ENCODE measurements at places on chromosomes 4 and X.

DNA sequence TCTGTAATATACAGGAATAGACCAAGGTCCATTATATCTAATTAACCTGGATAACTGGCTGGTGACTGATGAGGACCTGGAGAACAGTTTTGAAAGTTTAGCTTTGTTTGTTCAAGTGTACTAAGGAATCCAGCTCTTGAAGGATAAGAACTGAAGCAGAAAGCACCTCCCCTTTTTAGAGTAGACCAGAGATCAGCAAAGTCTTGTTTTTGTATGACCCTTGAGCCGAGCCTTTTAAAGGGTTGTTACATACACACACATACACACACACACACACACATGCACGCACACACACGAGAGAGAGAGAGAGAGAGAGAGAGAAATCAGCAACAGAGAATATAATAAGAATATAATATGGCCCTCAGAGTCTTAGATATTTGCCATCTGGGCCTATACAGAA lies 13.0 kb downstream of the MOSPD2 start:
- DNase-seq: no peak

DNA sequence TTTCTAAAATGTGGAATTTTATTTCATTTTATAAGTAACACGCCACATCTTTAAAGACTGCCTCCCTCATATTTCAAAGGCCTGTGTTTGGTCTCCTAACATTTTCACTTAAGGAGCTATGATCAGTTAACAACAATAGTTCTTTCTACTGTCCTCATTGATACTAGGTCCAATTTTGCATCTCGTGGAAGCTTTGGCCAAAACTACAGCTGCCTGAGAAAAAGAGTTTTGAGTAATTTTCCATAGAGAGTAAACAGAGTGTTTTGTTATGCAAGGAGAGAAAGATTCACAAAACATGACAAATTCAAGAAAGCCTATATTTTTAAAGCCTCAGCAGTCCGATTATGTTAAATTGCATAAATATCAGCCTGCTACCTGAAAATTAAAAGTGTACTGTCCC lies 11.4 kb upstream of the PCDH18 start:
- no peak for DNase-seq

DNA sequence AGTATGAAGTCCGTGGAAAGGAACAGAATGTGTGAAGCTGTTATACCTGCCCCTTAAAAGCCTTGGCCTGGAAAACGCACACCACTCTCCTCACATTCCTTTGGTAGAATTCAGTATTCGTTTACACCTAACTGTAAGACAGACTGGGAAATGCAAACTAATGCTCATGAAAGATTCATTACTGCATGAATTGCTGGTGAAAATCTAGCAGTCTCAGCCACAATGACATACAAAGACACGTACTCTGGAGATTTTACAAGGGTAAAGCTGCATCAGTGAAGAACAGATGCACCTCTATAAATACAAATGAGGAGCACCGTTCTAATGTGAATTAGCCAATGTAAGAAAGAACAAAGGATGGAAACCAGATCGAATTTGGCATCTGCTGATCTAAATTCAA lies 2051.3 kb downstream of the PCDH7 start:
- no peak for DNase-seq

DNA sequence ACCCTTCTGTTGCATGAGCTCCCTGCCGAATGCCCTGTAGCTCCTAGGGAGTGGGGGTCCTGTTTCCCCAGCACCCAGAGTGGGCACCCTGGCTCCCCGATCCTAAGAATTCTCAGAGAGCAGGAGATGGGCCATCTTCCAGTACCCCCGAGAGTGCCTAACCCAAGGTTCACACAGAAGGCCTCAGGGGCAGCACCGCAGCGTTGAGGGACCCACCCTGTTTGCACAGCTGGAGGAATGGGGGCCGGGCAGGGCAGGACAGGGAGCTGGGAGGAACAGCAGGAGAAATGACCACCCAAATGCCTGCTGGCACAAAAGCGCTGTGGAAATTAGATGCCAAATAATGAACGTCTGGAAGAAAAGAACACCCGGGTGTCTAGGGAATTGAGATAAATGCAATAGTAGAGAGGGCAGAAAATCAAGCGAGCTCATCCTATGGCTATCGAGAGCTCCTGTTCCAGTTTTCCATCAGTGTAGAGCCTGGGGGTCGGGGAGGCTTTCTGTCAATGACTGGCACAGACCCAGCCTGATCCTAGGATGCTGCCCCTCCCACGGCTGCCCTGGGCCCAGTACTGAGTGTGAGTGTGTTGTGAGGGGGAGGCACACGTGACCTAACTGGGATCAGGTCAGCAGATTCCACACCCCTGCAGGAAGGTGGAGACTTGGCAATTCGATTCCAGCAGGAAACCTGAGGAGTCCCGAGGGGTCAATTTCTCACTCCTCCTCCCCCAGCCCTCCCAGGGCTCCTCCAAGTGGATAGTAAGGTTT lies 25.7 kb downstream of the SEPTIN6 start:
- no peak for DNase-seq

DNA sequence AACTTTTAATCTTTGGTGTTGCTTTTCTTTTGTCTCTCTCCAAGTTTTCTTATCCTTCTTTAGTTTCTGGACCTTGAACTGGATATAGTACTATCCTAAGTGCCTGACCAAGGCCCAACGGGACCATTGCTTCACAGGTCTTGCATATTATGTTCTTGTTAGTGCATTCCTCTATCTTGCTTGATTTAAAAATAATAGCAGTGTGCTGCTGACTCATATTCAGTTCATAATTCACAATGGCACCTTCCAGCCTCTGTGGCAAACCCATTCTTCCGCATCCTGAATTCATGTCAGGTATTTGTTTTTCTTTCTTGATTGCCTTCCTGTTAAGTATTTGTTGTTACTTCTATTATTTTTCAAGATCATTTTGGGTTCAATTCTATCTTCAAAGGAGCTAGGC lies 197.1 kb upstream of the GIMD1 start:
- no peak for DNase-seq

- DNase-seq: no peak
Measured at GRCh38 chrX:43882294-43882681, at the start of gene MAOB. MAOB (minus strand) TSS chrX:43882450; CDS start chrX:43882299, 151 bp downstream.

GRCh38 chrX:131392666-131393065 lies 103.6 kb upstream of the IGSF1 start:
- DNase-seq: no peak

DNA sequence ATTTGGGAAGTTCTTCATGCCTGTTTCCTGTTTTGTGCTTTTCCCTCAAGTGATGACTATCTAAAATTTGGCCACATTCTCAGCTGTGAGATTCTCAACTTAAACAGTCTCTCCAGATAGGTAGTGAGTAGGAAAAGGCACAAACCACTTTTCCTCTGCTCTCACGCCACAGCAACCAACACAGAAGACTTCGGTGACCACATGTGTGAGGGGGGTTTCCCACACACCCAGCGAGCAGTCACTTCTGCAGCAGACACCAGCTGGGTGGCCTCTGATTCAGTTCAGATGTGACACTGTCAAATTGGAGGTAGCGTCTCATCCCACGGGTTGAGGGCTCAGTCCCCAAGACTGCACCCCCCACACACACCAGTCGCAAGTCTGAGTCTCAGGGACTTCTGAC lies 25.1 kb upstream of the CLDN34 start:
- peak; percentile 1 for DNase-seq

DNA sequence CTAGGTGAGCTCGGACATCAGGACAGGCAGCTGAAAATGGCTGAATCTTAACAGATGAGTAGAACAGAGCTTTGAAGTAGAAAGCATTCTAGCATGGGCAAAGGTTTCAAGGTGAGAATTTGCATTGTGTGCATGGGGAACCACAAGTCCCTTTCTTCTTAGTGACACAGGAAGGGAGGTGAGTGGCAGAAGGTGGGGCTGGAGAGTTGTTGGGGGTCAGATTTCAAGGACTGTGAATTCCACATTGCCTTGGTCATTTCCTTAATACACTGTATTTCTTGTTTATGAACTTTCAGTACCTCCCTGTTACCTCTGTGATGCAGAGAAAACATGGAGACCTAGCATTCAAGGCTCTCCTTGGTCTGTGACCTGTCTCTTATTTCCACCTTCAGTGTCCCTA lies 4.1 kb downstream of the APEX2 start:
- no peak for DNase-seq

DNA sequence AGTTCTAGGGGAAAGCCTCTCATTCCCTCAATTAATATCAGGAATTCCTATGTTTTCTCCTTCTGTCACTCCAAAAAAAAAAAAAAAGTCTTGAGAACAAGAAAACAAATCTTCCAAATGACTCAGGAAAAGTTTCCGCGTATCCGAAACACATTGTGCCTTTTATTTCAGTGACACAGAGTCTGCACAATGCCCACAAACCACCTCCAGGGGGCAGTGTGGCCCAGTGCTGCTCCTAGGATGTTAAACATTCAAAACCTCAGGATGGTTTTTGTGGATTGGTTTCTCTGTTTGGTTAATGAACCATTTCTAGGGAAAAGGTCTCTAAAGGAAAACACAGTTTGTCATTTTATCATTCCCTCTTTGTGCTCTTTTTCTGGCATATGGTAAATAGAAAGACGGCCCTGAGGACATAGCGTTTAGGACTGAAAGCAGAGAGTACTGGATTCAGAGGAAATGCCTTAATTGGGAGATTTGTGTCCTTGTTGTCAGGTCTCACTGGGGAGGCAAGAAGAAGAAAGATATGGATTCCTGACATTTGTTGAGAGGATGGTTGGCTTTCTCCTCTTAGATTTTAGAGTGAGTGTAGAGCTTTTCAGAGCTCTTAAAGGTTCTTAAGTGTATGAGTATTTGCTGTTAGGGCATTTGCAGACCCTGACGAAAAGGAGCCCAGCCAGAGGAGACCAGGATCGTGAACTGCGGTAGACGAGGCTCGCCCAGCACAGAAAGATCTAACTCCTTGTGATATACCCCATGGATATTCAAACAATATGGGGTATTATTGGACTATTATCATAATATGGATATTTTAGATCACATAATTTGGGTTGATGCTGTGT lies 65.7 kb upstream of the MAP9 start:
- DNase-seq: peak; percentile 39

DNA sequence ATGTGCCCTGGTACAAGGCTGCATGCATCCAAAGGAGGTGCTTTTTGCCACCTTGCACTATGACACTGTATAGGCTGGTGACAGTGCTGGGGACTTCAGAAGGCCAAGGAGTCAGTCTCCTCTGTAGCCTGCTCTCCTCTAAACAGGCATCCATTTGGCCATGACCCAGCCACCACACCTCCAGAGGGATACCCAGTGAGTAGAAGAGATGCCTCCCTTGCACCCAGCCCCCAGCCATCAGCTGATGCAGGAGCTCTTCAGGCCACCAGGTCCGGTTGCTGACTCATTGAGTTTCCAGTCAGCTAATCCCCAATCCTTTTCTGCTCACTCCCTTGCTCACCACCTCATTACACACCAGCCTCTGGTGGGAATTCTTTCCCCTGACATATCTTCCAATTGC lies 99.8 kb downstream of the PJA1 start:
- DNase-seq: no peak

DNA sequence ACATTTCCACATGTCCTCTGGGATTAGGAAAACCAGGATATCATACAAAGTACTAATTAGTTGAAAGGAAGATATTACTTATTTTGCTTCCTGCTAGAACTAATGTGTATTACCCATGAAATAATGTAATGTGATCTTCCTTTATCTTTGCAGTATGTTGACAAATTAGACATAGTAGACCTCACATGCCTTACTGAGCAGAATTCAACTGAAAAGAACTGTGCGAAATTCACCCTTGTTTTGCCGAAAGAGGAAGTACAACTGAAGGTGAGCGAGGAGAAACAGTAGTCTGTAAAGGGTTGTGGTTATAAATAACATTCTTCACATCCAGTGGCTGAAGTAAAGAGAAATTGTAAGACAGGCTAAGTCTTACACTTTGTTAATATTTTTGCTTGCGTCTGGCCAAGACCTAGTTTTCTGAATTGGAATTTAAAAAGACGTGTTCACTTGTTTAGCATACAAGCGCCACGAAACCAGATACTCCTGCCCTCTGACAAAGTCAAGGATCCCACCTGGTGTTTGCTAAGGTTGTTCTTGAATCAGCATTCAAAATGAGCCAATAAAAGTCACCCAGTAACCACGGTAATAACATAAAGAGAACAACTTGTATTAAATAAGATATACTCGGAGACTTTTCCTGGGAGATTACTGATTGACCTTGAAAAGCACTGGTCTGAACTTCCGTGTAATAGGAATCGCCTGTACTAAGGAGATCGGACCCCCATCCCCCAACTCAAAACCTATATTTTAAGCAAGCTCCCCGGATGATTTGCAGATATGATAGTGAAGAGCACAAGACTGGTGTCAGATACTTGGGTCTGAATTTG lies 16.9 kb downstream of the STAP1 start:
- DNase-seq: no peak

GRCh38 chrX:44915361-44915868 lies 42.4 kb downstream of the KDM6A start:
- DNase-seq: no peak

GRCh38 chr4:177427192-177427591 lies 15.0 kb downstream of the AGA start:
- DNase-seq: no peak

DNA sequence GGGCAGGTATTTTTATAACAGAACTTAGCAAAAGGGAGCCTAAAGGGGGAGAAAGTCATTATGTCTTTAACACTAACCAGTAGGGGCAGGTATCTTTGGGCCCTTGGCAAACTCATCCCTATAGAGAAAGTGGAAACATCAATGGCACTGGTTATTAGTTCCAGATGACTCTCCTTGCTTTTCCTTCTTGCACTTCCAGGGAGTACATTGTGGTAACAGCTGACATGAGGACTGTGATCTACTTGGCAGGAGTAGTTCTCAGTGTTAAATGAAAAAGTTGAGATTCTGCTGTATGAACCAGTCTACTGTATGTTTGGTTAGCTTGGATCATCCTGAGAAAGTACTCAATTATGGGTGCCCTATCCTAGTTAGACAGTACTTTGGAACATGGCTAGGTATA lies 93.6 kb downstream of the ATXN3L start:
- DNase-seq: no peak

DNA sequence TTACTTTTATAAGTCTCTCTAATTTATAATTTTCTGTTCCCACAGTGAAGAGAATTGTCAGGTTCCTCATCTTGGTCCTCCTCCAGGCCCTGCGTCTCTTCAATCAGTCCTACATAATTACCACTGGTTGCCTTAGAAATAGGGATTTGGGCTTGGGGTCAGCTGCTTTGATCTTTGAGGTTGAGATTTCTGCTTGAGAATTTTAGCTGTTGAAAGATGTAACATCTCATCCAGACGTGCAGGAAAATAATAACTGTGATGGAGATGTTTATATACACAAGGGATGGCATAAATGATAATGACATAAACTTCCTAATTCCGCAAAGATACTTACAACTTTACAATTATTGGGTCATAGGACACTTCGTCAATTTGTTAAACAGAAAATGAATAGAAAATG lies 30.3 kb downstream of the AADAT start:
- DNase-seq: no peak

DNA sequence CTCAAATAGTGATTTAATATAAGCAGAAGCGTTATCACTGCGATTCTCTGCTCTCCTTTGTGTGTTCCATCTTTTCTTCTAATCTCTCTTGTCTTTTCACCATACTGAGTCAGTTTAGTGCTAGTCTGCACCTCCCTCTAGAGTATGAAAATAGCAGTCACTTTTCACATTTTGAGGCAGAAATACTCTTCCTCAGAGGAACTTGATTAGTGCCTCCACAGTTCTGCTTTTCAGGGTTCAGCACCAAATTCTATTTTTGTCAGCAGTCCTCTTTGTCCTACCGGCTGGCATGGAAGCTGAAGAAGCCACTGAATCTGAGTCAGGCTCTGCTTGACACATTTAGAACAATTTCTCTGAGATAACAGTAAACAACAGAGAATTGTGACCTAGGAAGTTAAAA lies 49.7 kb upstream of the ANKRD17 start:
- DNase-seq: no peak

All from activated T-cell treated with anti-CD3 and anti-CD28 coated beads for 1 hour (primary cell).